Gastrocnemius medialis (tissue), 4 donors: ENCODE measurements at places on chromosomes 11 and 22. TPM values are rescaled to one million over a fixed set of nuclear protein-coding genes. Genes with fewer than 3 reads are reported as not detected.

The MB gene
- total RNA-seq, result 19,373 TPM

DNA sequence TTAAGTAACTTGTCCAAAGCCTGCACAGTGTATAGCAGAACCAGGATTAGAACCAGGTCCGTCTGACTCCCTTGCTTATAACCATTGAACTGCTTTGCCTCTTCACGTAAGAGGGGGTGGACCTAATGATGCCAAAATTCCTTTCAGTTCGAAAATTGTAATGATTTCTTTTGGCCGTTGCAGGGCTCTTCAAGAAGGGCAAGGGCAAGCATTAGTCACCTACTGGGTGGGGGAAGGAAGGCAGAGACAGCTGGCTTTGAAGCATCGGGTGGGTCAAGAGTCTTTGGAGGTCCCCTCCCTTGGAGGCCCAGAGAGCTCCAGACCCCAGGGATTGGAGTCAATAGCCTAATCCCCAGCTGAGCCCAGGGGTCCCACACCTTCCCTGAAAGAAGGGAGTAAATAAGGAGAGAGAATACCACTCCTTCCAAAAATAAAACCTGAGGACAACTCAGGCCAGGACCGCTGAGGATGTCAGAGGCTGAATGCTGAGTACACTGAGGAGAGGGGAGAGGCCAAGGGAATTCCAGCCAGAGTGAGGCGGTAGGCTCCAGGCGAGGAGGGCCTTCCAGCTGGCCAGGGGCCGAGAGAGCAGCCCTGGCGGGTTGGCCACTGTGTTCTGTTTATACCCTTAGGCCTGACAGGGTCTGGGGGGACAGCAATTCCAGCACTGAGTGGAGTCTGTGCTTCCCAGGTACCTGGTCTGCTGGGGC lies 14.1 kb downstream of the CREB3L1 start:
- no peak for DNase-seq

DNA sequence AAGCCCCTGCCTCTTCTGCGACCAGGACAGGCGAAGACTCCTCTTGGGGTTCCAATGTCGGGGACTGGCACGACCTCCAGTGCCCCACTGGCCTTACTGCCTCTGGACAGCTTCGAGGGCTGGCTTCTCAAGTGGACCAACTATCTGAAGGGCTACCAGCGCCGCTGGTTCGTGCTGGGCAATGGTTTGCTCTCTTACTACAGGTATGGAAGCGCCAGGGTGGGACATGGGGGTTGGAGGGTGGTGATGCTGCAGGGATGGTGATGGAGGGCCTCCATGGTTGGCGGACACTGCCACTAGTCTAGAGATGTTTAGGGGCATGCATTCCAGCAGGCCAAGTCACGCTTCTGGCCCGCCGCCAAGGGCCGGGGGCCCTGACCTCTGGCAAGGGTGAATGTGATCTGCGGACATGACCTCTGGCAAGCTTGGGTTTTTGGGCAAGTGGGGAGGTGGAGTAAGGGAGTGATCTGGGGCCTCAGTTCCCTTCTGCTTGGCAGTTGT lies 727 bp downstream of the OSBP2 start:
- no peak for DNase-seq

DNA sequence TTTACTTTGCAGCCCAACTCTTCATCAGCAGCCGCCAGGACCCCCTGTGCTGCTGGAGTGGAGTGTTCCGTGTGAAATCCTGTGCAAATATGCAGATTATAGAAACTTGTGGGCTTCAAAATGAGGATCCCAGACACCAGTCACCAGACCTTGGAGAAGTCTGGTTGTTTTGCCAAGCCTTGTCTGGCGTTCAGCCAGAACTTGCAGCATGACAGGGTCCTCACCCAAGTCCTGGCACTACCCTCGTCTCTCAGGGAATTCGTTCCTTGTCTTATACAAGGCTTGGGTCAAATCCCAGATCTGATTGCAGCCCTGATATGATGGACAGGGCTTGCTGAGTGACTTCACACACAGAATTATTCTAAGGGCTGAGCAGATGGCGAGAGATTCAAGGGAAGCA lies 18.9 kb downstream of the SHISAL1 start:
- no peak for DNase-seq

GRCh38 chr11:122634501-122634900 lies 21.0 kb upstream of the UBASH3B start:
- DNase-seq, result no peak
